ENCODE measurements at places on chromosomes 5 and 9.

DNA sequence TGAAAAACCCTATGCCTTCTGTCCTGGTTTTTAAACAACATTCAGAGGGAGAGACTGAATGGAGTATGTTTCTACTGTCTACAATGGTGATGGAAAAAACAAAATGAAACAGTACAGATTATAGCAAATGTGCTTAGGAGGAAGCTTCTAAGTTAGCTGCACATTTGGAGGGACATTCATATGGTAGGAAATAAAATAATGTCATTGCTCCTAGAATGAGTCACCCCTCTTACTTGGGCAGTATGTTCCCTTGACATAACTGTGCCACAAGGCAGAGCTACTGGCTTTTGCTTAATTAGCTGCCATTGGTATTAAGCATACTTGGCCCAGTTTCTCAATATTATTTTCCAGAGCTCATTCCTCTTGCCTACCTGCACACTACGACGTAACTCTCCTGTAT, 128.9 kb downstream of the GDNF start:
- no peak for DNase-seq

- no peak for DNase-seq
These were observed 54.1 kb upstream of the ABL1 start for GRCh38 chr9:130780865-130781504.

DNA sequence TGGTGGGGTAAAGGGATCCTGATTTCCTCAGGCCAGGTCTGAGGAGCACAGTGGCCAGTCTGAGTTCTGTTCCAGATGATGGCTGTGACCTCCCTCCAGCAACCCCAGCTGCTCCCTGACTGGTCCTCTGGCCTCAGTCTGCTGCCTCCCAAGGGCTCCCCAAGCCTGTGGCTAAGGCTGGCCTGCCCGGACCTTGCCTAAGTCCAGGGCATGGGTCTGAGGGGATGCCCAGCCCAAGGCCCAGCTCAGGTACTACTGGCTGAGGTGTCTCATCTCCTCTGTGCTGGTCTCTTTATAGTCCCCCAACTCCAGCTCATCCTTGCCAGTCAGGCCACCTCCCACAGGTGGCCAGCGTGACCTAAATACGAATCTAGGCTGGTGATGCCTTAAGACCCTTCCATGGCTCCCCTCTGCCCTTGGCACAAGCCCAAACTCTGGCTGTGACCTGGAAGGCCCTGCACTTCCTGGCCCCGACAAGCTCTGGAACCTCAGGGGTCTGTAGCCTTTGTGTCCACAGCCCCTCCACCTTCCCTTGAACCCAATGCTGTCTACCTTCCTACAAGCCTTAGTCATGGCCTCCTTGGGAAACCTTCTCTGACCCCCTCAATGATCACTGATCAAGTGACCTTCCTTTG, 9.8 kb downstream of the KIF12 start:
- DNase-seq: no peak

DNA sequence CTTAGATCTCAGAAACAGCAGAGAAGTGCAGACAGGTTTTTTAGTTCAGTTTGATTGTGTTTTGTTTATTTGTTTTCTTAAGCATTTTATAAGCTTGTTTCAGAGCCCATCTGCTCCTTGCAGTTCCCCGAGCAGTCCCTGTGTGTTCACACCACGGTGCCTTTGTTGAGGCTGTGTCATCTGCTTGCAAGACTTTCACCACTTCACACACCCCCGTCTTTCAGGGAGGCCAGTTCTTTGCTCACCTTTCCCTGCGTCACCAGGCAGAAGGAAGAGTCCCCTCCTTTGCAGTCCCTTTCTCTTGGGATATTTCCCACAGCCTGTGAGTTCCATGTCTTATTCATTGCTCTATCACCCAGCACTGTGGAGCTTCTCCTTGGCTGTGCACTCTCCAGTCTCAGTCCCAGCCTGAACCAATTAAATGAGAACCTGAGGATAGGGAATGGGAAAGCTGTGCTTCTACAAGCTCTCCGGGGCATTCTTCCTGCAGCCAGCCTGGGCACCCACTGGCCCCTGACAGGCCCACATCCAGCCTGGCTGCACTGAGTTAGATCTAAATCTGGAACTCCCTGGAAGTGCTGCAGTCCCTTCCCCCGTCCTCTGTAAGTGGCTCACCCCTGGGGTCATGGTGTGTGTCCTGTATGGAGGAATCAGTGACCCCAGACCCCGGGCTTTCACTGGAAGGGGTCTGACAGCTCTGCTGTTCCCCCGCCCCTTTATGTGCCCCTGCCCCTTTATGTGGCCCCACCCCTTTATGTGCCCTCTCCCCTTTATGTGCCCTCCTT, 5.5 kb downstream of the MVB12B start:
- no peak for DNase-seq

GRCh38 chr5:102858808-102859207, 103.7 kb downstream of the PAM start:
- DNase-seq: no peak

DNA sequence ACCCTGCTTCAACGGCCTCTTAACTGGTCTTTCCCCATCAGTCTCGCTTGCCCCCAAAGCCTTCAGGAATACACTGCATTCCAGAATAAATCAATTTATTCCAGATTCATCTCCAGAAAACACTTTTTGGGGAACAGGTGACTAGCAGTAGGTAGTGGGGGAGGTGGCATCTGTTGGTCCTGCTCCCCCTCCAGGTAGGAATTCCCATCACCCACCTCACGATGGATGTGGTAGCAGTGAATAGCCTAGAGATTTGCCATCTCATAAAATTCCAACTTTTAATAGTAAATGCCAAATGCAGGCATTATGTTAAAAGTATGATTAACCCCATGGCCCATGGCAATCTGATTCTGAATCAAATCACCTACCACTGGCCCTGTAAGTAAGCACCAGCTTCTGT, 142.7 kb downstream of the MED27 start:
- DNase-seq: no peak

Measured in LoVo (cell line).